ENCODE measurements at places on chromosomes 7 and 10. TPM values are rescaled to one million over a fixed set of nuclear protein-coding genes. Genes with fewer than 3 reads are reported as not detected.

Gene ELFN1
- 0.85 TPM for total RNA-seq

Gene NPY
- total RNA-seq: not detected

Gene TRIP6
- total RNA-seq: 84.5 TPM

Gene ST8SIA6
- 0.51 TPM for total RNA-seq

Gene ZNF425
- total RNA-seq: 2.0 TPM

Gene C10orf90
- not detected for total RNA-seq

Gene ETV1
- total RNA-seq: 18.7 TPM

Gene CCL24
- total RNA-seq: not detected

Gene SPDYE1
- not detected for total RNA-seq

Gene C7orf33
- total RNA-seq: not detected

Gene CPN1
- total RNA-seq: not detected

Gene ZNF117
- 24.7 TPM for total RNA-seq

Gene DDC
- total RNA-seq: not detected

Gene ATOH7
- total RNA-seq: not detected

Gene ATRNL1
- not detected for total RNA-seq

Gene ACHE
- 0.18 TPM for total RNA-seq

Gene INA
- 0.40 TPM for total RNA-seq

Gene AUTS2
- total RNA-seq: 11.3 TPM

Gene HOXA13
- 0.22 TPM for total RNA-seq

Gene DOCK1
- 78.7 TPM for total RNA-seq

Gene NPSR1
- total RNA-seq: not detected

Gene CFAP46
- 0.75 TPM for total RNA-seq

Gene GDF2
- not detected for total RNA-seq

Gene CYP3A4
- not detected for total RNA-seq

Gene ORC5
- 18.6 TPM for total RNA-seq

Gene CYP2C19
- not detected for total RNA-seq

Gene OR2A5
- not detected for total RNA-seq

Gene AKR1B15
- total RNA-seq: not detected

Gene SDK1
- total RNA-seq: 3.9 TPM

Gene AKR1C4
- total RNA-seq: not detected

Gene CTNNA3
- total RNA-seq: not detected

All from endothelial cell of umbilical vein (primary cell).